Temporal lobe (tissue), 4 donors: ENCODE measurements at places on chromosomes 12 and 14. TPM values are rescaled to one million over a fixed set of nuclear protein-coding genes. Genes with fewer than 3 reads are reported as not detected.

CFAP54 gene
- 4.7 TPM for total RNA-seq

DYRK2 gene
- total RNA-seq, result 73.3 TPM

WNT1 gene
- total RNA-seq, result not detected

NDRG2 gene
- 117 TPM for total RNA-seq

RFLNA gene
- total RNA-seq, result 7.6 TPM

TGM1 gene
- total RNA-seq, result 0.49 TPM

LALBA gene
- total RNA-seq, result not detected

SYCP3 gene
- 0.49 TPM for total RNA-seq

BCL2L14 gene
- 0.25 TPM for total RNA-seq

ACSM4 gene
- not detected for total RNA-seq

CCDC85C gene
- 6.1 TPM for total RNA-seq

BBOF1 gene
- 6.6 TPM for total RNA-seq

KCNMB4 gene
- total RNA-seq, result 32.0 TPM

ADAMTS20 gene
- 0.25 TPM for total RNA-seq

PCK2 gene
- 0.49 TPM for total RNA-seq
